ENCODE measurements at places on chromosomes 3 and 15. TPM values are rescaled to one million over a fixed set of nuclear protein-coding genes. Genes with fewer than 3 reads are reported as not detected.

- DNase-seq, result no peak
These were observed 48.8 kb downstream of the TIPARP start for GRCh38 chr3:156723182-156723619.

- peak; percentile 33 for DNase-seq
These were observed 9.8 kb downstream of the CTXND1 start for GRCh38 chr15:80242132-80242769.

DNA sequence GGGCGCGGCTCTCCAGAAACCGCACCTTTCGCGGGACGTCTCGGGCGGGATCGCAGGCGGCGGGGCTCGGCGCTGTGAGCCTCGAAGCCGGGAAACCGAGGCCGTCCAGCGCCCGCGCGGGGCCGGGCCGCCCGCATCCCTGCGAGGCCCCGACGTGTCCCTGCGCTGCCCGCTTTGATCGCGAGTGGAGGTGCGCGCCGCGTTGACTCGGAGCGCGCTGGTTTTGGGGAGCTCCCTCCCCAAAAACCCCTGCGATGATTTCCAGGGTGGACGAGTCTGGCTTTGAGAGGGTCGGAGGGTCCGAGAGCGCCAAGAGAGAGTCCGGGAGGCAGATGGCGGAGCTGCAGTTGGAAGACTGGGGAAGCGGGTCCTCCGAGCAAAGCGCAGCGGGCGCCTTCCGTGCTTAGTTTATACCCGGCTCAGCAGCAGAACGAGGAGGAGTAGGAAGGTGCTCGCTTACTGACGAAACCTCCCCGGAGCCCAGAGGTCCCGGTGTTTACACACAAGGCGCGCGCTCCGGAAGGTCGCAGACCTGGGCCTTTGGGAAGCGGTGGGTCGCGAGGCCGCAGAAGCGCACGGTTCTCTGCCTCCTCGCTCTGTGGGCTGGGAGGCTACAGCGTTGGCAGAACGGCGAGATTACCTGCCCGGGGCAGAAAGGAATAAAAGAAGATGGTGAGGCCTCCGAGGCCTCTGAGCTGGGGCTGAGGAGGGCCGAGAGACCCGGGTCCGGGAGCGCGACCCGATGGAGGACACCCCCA lies 687 bp downstream of the ALDH1A3 start:
- DNase-seq, result no peak

GRCh38 chr3:13203398-13204176 lies 130.4 kb upstream of the IQSEC1 start:
- DNase-seq, result no peak

DNA sequence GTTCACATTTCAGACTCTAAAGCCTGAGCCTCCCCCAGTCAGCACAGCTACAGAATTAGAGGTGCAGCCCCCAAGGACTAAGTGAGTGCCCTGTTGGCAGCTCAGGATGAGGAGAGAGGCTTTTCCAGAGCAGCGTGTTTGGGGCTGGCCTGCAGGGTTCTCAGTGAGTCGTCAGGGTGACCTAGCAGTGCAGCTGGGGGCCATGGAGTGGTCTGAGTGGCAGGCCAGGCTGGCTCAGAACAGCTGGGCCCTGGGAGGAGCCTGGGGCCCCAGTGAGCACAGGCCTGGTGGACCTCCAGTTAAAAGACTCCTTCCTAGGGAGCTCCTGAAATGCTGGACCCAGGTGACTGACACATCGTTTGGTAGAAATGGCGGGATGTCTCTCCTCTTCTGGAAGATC lies 108.3 kb downstream of the SLC49A4 start:
- no peak for DNase-seq

GNAT1 gene
- total RNA-seq, result not detected

- DNase-seq, result no peak
These were observed 215.2 kb upstream of the BCHE start for GRCh38 chr3:166052440-166052839.

- DNase-seq, result no peak
These were observed 18.1 kb upstream of the SLC22A13 start for GRCh38 chr3:38247366-38248035.

DNA sequence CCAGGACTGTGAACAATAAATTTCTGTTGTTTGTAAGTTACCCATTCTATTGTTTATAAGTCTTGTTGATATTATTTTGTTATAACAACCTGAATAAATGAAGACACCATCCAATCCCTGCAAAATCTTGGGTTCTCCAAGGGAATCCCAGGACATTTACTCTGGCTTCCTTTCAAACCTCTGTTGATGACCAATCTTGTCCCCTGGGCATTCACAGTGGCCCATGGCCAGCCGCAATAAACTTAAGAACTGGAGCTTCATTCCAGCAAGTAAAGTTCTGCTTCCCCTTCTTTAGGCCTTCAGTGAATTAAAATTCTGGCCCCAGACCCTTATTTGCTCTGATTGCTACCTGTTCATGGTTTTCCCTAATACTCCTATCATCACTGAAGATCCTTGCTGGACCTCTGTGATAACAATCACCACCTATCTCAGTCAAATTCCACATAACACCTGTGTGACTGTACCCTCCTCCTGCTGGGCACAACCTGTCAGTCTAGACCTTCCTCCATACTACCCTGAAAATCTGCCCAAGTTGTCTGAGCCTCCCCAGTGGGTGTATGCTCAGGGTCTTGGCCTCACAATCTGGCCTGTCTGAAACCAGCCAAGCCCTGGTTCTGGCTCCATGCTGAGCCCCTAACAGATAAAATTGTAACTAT lies 153.1 kb downstream of the SEMA6D start:
- no peak for DNase-seq

- DNase-seq, result no peak
These were observed 94.4 kb upstream of the PHLDB2 start for GRCh38 chr3:111764645-111765091.

GRCh38 chr3:134253475-134254226 lies 3.0 kb upstream of the RYK start:
- no peak for DNase-seq

DNA sequence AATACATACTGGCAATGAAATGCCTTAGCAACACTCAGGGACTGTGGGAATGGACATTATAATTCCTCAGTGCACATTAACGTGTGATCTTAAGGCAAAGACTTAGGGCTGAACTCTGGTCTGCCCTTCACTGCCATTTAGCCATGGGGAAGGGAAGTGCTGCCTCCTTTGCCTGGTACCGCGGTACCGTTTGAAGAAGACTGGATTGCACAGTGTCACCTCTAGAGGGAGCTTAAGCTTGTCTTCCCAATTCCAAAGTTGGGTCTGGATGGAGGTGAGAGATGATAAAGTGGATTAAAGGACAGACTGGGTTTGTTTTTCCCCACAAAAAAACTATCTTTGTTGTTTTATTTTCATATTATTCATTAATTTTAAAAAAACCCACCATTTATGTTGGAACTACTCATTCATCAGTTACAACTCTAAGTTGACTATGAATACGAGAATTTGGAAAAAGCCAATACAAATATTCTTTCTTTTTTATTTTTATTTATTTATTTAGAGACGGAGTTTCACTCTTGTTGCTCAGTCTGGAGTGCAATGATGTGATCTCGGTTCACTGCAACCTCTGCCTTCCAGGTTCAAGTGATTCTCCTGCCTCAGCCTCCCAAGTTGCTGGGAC lies 60.0 kb upstream of the SYN2 start:
- peak; percentile 42 for DNase-seq

DNA sequence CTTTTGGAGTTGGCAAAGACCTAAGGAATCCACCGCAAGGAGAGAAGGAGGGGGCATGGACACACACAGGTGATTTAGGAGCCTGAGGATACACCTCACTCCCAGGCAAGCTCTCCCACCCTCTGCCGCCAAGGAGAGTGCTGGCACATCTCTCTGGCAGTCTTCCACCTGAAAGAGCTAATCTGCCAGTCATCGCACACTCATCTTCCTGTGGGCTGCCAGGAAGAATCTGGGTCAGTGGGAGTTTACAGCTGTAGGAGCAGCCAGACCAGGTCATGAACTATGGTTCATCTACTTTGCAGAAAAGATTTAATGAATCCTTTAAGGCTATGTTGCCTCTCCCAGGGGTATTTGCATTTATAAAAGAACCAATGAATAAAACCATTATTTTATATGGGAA lies 170.6 kb upstream of the TSC22D2 start:
- no peak for DNase-seq

DNA sequence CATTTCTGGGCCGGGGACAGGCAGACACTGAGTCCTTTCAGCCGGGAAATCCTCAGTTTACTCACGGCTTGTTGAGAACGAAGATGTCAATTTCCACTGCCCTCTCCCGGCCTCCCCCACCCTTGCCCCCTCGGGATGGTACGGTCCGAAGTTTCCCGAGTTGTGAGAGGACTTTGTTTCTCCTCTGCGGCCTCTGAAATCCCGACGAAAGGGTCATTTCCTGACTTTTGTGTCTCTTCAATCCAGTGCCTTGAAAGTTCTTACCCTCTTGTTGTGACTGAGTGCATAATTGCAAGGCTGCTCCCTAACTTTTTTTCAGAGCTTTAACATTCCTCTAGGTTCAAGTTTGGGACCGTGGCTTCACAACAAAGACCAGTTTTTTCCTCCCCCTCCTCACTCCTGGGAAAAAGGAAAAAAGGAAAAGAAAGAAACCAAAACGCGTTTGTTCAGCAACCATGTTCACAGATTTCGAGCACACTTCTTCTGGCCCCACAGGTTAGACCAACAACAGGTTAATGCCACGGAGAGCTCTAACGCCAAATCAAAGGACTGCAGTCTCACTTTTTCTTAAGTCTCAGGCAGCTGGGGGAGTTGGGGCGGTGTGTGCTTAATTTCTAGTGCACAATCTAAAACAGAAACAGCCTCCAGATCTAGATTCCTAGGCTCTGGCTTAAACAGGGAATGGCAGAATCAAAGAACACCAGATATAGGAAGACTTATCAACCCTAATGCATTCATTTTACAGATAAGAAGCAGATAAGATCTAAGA lies 138.9 kb downstream of the TMCO5A start:
- DNase-seq, result no peak

USP8 gene
- 87.6 TPM for total RNA-seq

GOLGA6D gene
- total RNA-seq, result not detected

SLC2A2 gene
- not detected for total RNA-seq

GRCh38 chr3:155676252-155676981 lies 68.5 kb downstream of the PLCH1 start:
- DNase-seq, result no peak

GRCh38 chr15:36644191-36644896 lies 64.9 kb downstream of the CDIN1 start:
- DNase-seq, result no peak

DNA sequence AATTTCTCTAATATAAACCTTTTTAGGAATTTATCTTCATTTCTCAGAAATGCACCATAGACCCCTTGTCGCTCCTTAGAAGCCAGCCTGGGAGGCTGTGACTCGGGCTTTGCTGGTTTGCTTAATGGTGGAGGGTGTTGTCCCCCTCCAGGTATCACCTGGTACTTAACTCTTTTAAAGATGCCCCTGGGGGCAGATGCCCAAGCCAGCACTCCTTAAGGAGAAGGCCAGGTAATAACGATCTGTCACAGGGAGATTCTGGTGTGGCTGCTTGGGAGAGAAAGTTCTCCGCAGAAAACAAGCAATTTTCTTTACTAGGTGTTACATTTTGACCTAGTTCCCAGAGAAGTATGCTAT lies 22.3 kb downstream of the EHD4 start:
- DNase-seq, result no peak

DNA sequence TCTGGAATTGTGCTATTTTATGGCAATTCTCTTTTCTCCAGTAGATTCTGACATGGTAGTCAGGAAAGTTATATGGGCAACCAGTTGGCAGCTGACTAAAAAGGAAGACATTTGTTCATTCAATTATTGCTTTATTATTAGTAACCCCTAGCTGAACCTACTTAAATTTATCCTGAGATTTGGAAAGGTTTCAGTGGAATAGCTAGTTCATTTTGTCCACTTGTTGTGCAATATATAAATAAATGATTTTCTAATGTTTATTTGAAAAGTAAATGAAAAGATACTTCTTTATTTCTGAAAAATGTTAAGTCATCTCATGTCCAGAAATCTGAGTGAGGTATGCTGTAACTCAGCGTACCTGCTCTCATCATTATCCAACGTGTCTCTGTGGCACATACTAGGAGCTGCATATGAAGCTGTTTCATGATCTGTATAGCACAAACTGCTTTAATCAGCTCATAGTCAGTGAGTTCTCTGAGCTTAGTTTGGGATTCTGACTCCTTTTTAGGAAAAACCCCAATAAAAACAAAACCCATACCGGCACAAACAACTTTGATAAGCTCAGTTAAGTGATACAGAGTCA lies 35.9 kb downstream of the RARB start:
- DNase-seq, result no peak

DNA sequence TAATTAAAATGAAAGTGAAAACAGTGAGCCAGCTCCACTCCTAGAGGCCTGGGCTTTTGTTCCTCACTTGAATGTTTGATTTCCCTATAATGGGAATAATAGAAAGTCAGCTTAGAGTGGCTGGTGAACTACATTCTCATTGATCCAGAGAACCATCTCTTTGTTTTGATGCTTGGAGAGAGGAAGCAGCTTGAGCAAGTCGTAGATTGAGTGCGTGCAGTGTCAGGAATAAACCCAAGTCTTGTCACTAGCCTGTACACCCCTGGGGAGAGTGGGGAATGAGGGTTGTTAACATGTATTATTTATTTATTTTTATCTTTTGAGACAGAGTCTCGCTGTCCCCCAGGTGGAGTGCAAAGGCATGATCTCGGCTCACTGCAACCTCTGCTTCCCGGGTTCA lies 885 bp upstream of the LSG1 start:
- no peak for DNase-seq

DNA sequence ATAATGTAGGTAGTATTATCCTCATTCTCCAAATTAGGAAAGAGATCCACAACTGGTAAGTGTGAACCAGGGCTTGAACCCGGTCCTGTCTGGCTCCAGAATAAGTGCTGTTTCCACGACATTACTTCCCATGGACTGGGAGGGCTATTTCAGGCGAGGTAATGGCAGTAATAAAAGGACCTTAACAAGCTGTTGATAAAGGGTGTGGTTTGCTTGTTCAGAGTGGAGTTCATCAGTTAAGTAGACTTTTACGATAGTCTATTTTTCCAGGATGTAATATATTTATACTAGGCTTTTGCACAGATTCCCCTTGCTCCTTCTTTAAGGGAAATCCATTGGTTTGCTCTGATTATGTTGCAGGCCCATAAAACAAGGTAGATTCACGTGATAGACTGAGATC lies 88.4 kb upstream of the TNFAIP8L3 start:
- no peak for DNase-seq

DNA sequence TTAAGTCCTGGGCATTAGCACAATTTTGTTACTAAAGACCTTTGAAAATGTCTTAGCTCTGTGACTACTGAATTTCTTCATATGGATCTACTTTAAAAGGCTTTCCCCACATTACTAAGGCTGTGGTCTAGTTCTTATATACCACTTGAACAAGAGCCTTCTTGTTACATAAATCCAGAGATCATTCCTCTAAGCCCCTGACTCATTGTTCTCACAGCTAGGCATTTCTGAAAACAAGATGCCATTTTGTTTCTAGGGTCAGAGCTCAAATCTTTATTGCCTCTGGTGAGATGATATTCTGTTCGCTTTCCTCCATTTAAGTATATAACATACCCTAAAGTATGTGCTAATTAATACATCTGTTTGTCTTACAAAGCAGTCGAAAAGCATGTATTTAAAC lies 29.8 kb upstream of the LPP start:
- DNase-seq, result no peak

CYP1A2 gene
- total RNA-seq, result not detected

ALDH1L1 gene
- 27.4 TPM for total RNA-seq
